Cortex of kidney (tissue), 1 donor: ENCODE measurements at places on chromosomes 2 and 18.

GRCh38 chr2:74179063-74179865 lies 585 bp upstream of the MOB1A start:
- no peak for DNase-seq

GRCh38 chr2:133780099-133780996 lies 212.1 kb upstream of the NCKAP5 start:
- no peak for DNase-seq

DNA sequence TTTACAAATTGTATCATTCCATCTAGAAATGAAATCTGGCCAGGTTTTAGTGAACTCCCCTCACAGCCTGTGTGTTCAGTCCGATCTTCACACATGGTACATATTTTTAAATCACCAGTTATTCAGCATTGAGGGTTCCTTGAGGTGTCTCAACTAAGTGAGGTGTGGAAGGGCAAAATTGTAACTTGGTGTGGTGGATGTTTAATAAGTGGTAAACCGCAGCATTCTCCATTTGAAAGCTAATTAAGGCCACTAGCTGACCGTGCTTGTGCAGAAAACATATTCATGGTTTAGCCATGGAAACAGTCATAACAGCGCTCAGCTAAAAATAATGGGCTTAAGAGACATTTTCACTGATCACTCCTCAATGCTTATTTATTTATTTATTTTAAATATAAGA lies 786.2 kb upstream of the FANCL start:
- DNase-seq = no peak

DNA sequence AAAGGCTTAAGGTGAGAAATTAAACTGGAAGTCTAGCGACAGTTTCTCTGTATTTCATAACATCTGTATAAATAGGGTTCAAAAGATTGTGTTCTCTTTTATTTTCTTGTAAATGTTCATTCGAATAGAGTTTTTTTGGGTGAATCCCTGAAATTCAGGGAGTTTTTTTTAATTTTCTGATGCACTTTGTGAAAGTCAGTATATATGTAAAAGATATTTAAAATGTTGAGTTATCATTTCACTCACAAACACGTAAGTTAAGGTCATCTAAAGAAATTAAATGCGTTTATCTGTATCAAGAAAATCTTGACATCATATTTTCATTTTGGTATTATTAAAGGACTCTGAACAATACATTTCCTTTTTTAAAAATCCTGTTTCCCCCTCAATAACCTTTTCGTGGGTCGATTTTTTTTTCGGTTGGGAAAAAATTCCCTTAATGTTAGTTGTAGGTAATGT lies 3.4 kb downstream of the SP9 start:
- no peak for DNase-seq

GRCh38 chr2:119442850-119443249 lies 11.2 kb downstream of the TMEM37 start:
- DNase-seq = no peak

DNA sequence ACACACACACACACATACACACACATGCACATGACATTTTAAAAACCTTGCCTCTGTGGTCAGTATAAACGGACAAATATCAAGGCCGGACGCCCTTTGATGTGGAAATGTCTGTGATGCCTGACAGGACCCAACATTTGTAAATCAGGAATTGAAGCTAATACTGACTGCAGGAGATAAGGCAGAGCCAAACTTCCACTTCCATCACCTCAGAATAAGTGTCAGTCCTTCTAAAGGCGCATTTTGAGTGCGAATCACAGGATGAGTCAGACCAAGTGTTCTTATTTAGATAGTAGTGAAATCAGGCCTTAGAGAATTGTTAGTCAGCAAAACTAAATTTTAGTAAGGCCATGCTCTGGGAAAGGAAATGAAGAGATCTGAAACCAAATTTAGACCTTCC lies 211.7 kb upstream of the LRATD1 start:
- DNase-seq = no peak

DNA sequence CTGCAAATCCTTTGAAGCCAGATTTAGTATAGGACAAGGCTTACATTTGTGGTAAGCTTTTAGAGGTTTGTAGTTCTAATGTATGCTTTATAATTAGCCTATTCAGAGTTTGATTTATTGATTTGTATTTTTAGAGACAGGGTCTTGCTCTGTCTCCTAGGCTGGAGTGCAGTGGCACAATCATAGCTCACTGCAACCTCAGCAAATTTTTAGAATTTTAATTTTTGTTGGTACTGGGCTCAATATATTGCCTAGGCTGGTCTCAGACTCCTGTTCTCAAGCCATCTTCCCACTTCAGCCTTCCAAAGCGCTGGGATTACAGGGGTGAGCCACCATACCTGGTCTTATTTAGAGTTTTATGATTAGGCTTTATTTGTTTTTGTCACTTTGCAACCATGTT lies 4.5 kb downstream of the KCNJ13 start:
- no peak for DNase-seq

GRCh38 chr2:162013514-162014475 lies 60.2 kb downstream of the DPP4 start:
- no peak for DNase-seq

- DNase-seq = no peak
These were observed 73.0 kb upstream of the KCTD1 start for GRCh38 chr18:26621161-26622026.

DNA sequence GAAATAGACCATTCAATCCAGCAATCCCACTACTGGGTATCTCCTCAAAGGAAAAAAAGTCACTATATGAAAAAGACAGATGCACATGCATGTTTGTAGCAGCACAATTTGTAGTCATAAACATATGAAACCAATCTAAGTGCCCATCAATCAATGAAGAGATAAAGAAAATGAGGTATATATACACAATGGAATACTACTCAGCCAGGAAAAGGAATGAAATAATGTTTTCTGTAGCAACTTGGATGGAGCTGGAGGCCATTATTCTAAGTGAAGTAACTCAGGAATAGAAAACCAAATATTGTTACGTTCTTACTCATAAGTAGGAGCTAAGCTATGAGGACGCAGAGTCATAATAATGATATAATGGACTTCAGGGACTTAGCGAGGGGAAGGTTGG lies 45.2 kb upstream of the LRRC30 start:
- DNase-seq = no peak

DNA sequence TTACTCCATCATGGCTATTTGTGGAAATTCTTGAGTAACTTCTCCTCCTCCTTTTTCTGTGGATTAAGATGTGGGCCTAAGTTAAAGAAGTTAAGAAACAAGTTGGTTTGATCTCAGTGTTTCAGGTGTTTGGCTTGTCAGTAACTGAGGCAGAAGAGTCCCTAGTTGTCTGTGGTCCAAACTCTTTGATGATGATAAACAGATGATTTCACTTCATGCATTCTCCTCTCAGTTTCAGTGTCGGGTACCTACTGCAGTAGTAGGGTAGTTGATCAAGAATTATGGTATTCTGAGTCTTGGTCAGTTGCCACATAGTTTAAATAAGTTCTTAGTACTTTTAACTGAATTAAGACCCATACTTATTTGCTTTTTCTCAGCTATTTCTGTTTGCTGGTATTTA lies 85.6 kb downstream of the NCOA1 start:
- DNase-seq = no peak

GRCh38 chr2:181112916-181113315 lies 132.5 kb downstream of the UBE2E3 start:
- DNase-seq = no peak

GRCh38 chr2:143160732-143161707 lies 31.8 kb downstream of the ARHGAP15 start:
- DNase-seq = no peak
